ENCODE measurements at places on chromosomes 2 and 18. TPM values are rescaled to one million over a fixed set of nuclear protein-coding genes. Genes with fewer than 3 reads are reported as not detected.
A peak's percentile ranks its signal among the peaks of the same experiment; 100 is the strongest.

GRCh38 chr2:5700551-5700950, 8.4 kb downstream of the SOX11 start:
- DNase-seq: no peak

- no peak for DNase-seq
Observed at GRCh38 chr2:71830497-71831192, 317.0 kb downstream of the CYP26B1 start.

DNA sequence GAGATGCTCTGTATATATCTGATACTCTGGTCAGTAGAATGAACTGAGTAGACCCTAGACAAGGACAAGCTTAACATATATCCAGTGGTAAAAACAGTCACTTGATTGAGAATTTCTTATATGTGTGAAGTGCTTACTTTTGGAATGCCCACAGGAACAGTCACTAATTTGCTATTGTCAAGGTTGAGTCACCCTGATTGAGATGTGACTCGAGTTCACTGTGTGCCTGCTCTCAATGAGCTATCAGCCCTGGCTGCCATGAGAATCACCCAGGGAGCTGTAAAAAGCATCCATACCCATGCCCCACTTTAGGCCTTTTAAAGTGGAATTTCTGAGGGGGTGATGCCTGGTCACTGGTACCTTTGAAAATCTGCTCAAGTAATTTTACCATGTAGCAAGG, 283.7 kb downstream of the SUCLG1 start:
- no peak for DNase-seq

The C2orf80 gene
- total RNA-seq: not detected

DNA sequence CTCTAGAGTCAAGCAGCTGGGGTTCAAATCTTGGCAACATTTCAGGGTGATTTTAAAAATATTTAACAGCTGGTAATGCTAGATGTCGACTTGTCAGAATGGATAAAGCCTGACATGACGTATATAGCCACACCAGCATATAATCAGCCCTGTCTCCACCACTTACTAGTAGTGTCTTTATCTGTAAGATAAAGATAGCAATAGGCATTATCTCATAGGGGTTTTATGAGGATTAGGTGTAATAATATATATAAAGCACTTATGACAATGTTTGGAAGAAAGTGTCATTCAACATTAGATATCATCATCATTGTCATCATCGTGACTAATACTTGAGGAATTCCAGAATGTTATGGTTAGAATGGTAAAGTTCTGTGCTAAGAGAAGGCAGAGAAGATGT, 369.0 kb upstream of the CWC22 start:
- DNase-seq: no peak

DNA sequence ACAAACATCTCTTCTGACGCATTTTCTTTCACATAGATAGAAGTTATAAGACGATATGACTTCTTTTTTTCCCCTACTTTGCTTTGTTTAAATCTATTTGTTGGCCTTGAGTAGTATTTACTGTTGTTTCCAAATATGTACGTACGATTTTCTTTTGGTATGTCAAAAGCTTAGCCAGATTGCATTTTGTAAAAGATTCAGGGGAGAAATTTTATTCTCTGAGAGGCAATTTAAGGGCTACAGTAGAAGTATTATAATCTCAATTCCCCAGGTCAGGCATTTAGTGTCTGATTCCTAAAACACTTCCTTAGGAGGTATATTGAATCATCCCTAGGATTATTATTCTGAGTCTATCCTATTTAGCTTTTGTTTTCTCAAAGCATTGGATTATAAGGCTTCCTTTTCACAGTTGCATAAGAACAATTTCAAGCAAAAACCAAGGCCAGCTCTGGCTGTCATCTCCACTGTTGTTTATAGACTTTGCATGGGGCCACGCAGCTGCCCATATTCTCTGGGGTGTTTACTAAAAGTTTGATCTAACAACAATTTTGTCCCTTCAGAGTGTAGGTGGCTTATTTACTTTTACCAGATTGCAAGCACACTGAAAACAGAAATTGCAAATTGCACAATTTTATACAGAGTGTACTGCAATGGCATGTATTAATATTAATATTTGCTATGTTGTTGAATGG, 33.6 kb upstream of the GCG start:
- DNase-seq: no peak

- peak; percentile 73 for DNase-seq
Observed at GRCh38 chr2:128284841-128285240, 33.8 kb downstream of the HS6ST1 start.

DNA sequence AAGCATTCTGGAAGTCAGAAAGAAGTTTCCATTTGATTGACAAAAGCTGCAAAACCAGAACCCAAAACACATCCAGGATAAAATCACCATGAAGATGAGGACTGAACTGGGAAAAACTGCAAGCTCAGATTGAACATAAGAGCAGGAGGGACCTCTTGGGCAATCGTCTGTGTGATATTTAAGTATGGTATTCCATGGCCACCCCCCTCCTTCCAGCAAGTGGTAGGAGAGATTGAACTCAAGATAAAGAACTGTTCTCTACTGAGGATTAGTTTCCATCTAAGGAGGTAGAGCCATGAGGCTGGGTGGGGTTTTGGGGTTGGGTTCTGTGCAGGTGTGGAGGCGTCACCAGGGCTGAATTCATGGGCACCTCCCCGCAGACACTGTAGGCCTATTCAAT, 251.1 kb downstream of the NCKAP5 start:
- DNase-seq: no peak

GRCh38 chr2:225464346-225465025, 65.0 kb downstream of the NYAP2 start:
- DNase-seq: no peak

The SLC11A1 gene
- 167 TPM for total RNA-seq

DNA sequence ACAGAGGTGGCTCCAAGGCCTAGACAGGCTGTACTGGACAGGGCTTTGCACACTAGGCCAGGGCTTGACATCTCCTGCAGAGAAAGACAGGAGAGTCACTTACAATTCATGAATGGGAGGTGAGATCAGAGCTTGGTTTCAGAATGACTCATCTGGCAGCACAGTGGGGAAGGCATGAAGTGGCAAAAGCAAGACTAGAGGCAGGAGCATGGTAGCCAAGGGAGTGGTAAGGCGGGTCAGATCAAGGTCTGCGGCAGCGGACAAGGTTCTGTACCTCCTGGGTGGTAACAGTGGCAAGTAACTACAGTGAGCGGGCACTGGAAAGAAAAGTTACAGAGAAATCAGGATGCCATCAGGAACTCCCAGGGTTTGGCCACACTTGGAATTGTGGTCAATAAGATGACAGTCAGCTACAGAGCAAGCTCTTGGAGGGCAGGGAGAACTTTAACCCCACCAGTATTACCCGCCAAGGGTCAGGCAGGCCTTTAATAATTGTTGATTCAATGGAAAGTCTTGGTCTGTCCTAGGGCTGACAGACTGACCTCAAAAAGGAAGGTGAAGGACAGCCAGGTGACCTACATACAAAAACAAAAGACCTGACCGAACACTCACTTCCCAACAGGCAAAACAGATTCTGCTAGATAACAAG, 5.7 kb downstream of the MCFD2 start:
- DNase-seq: no peak

The B4GALT6 gene
- total RNA-seq: 5.5 TPM

The SNRPD1 gene
- 8.1 TPM for total RNA-seq

The BCL11A gene
- total RNA-seq: 118 TPM

- no peak for DNase-seq
Observed at GRCh38 chr2:163888591-163888990, 152.8 kb upstream of the FIGN start.

The TFCP2L1 gene
- total RNA-seq: 7.3 TPM

- DNase-seq: no peak
Observed at GRCh38 chr2:80126596-80127189, 177.9 kb downstream of the LRRTM1 start.

- DNase-seq: no peak
Observed at GRCh38 chr2:126658319-126658904, 2.5 kb downstream of the GYPC start.

- DNase-seq: no peak
Observed at GRCh38 chr2:9021563-9022211, 18.2 kb upstream of the MBOAT2 start.

The CYTIP gene
- 100 TPM for total RNA-seq

- DNase-seq: no peak
Observed at GRCh38 chr2:63225964-63226686, 175.5 kb downstream of the OTX1 start.

The GPR45 gene
- total RNA-seq: not detected

DNA sequence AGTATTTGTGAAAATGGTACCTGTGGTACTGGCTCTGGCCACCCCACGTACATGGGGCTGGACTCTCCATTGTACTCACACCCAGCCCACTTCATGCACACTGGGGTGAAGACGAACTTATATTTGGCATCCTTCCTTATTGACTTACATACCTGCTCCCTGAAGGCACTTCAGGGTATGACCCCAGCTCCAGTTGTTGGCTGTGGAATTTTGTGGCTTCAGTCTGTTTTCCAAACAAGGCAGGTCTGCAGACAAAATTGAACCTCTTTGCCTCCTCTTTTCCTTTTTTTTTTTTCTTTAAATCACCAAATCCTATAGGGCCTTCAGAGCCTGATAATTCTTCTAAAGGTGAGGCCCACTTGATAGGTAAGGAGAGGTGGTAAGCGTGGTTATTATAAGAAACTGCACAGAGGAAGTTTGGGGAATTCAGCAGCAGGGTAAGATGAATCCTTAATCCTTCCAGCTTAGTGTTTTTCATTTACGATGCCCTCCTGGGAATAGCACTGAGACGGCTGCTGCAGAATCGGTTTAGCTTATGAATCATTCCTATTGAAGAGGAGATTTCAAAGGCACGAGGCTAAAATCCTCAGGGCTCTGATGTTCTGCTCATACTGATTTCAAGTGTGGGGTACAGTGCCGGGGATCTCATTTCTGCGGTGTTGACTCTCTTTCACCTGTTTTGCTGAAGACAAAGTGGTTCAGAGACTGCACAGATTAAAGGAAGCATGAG, 55.2 kb downstream of the KIF5C start:
- no peak for DNase-seq

DNA sequence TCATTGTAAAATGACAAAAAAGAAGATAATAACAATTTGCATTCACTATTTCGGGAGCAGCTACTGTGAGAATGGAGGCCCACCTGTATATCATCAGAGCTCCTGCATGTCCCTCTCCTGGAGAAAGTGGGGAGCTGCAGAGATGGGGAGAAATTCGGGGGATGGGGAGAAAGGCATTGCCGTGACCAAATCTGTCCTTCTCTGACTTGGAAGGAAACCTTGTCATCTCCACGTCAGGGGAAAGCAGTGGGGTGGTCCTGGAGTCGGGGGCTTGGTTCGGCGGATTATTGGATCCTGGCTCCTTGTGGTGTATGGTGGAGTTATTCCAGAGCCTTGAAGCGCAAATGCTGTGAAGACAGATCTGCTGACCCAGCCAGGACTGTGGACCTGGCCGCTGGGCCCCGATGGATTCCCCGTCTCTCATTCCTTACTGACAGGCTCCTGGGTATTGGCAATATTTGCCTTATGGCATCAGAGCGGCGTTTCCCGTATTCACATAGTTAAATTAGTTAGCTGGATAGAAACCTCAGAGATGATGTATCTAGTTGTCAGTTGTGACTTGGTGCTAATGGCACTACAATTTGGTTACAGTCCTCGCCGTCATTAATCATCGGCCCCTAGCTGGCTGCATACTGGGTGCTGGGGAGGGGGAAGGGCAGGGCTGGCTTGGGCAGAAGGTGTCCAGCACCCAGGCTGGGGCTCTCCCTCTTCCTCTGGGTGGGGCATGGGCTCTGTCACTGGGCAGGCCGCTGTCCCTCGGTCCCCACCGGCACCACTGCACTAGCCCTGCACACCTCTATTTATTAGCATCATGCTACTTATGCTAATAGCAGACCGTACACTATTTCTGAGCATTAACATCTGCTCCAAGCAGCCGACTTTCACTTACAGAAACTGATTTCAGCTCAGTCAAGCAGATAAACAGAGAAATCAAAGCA, 31.7 kb downstream of the CELF4 start:
- no peak for DNase-seq

DNA sequence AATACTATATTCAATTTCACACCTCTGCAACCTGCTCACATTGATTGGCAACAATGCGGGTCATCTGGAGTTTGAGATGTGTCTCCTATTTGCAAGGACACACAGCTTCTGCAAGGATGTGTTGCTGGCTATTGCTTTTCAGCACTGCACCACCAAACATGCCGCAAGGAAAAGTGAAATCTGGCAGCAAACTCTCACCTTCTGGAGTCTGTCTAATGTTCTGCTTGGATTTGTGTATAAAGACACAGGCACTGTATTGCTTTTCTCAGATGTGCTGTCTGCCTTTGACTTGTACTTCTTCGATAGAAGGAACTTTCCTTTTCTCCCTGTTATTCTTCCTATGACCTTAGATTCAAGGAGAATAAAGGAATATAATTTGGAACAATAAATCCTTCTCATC, 138.6 kb upstream of the EPHA4 start:
- no peak for DNase-seq

DNA sequence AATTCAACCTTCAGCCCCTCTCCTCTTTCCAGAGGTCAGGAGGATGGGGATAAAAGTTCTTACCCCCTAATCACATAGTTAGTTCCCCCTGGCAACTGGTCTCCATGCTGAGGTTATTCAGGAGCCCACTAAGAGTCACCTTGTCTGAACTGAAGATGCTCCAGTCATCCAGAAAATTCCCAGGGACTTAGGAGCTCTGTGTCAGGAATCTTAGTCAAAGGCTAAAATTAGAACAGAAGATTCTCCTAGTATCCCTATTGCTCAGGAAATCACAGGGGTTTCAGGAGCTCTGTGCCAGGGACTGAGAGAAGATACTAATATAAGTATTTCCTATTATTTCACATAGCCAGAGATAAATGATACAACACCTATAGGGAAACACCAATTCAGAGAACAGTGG, 37.3 kb upstream of the LONRF2 start:
- no peak for DNase-seq

DNA sequence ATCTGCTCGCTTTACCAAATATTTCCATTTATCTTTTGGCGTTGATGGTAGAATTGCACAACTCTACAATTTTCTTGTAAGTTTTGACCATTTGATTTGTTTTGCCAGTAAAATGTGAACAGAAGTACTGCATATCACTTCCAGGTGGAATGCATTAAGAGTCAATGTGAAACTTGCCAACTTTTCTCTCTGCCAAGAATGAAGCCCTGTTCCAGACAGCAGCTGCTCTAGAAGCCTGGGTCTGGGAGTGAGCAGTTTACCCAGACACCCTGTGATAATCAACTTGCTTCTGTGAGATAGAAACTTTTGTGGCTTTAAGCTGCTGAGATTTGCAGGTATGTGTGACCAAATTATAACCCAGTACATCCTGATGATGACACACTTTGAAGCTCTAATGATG, 115.9 kb upstream of the SYT4 start:
- DNase-seq: no peak

DNA sequence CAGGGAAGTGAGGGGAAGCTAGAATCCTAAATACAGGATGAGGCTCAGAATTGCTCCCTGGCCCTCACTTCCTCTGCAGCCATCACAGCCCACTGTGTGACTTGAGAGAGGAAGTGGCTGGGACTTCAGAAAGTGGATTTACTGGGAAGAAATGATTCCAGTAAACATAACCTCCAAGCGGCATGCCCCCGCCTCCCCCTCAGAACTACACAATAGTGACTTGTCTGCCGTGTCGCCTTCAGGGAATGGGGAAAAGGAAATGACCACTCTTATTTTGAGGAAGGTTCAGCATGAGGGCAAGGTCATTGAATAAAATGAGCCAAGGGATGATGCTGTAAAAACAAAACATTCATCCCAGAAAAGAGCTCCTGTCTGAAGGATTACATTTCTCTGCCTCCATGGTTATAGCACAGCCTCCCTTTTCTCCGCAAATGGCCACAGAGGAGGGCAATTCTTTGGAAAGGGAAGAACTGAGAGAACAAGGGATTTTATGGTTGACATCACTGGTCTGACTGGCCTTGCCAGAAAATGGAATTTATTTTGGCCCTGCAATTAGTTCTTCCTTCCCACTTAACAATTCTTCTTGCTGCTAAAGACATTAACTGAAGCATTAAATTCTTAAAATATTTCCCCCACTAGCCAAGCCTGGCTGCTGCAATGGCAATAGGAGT, 78.9 kb upstream of the DAPL1 start:
- DNase-seq: no peak
